Activated T-helper 2 cell treated with anti-CD3 and anti-CD28 coated beads, Interferon-gamma antibody, Interleukin-2, Interleukin-4, amounts not matched to agents 10 μg/mL and 5 μg/mL and 100 μg/mL, durations not matched to agents 14 hours and 24 hours and 36 hours (primary cell): ENCODE measurements at places on chromosomes 12 and 14. TPM values are rescaled to one million over a fixed set of nuclear protein-coding genes. Genes with fewer than 3 reads are reported as not detected.

KRT86 gene
- total RNA-seq: 0.28 and 0.34 TPM in 2 replicates

TAS2R30 gene
- total RNA-seq: 2.9 and 3.6 TPM in 2 replicates

CD69 gene
- total RNA-seq: 70.9 and 72.2 TPM in 2 replicates

TAS2R7 gene
- not detected in 2 replicates for total RNA-seq

DNA sequence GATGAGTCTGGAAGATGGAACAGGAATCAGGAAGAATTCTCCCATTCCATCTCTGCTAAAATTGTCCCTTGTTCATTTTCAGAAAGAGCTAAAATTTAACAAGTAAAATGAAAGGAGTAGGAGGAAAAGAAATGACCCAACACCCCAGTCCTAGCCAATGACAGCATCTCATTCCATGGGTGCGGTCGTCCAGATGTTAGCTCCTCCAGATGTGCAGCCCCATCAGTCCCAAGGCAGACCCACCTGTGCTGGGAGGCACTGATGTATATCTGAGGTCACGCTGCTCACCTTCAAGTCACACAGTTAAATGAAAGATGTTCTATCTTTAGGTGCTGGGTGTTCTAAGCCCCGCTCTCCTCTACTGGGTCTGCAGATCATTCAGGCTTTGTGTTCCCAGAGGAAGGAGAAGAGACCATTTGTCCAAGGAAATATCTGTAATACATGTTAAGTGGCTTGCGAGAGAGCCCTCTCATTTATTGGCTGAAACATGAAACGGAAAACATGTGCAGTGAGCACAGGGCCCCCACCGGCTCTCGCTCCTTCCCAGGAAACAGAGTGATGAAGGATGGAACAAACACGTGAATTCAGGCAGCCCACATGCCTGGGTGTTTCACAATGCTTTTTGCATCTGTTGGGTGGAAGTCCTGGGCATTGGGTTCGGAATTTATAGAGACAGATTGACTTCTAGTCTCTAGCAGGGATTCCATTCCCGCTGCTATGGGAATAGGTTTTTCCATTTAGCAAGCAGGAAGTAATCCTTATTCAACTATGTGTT, 294.6 kb downstream of the NUAK1 start:
- H3K36me3 ChIP-seq: no peaks in the 10 kb centered on the region
- no peaks in the 10 kb centered on the region for H3K4me1 ChIP-seq

GRCh38 chr12:54273981-54274380, 5.9 kb downstream of the CBX5 start:
- peaks cover 55% of the 10 kb centered on the region for H3K36me3 ChIP-seq
- no peak for DNase-seq
- H3K4me1 ChIP-seq: peaks cover 51% of the 10 kb centered on the region
- H3K27ac ChIP-seq: no peak overlapping the region

DNA sequence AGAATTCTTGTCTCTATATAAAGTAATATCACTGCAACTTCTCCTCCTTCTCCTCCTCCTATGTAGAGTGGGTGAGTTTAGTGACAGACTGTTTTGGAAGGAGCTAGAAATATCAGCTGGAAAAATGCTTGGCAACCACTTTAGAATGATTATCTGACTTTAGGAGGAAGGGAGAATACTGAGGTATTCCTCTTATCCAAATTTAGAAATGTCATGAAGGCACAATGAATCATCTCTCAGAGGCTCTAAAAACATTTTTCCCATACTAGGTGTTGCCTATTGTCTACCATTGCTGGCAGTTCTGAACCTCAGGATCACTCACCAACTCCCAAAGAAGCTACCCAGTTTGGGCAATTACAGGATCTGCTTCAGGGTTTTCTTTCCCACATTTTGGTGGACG, 306.6 kb upstream of the ATP2B1 start:
- H3K27me3 ChIP-seq: peaks cover 18% of the 10 kb centered on the region
- H3K4me3 ChIP-seq: no peak overlapping the region
- DNase-seq: no peak
- no peaks in the 10 kb centered on the region for H3K36me3 ChIP-seq
- H3K4me1 ChIP-seq: no peaks in the 10 kb centered on the region
- no peak overlapping the region for H3K27ac ChIP-seq

DNA sequence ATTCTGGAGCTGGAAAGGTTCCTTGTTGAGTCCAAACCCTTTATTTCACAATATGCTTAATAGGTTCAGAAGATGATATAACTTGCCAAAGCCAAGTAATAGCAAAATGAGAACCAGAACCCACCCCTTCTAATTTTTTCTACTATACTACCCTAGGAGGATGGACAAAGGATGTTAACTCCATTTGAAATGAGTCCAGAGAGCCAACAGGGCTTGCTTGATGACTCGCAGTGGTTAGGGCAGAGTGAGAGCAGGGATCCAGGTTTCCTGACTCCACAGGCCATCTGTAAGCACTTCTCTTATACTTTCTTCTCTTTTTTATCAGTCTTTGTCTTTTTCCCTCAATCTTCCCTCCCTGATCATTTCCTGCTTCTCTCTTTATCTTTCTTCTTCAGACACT, 668.1 kb downstream of the MED13L start:
- no peak overlapping the region for H3K4me3 ChIP-seq
- no peak for DNase-seq
- H3K4me1 ChIP-seq: no peaks in the 10 kb centered on the region

DNA sequence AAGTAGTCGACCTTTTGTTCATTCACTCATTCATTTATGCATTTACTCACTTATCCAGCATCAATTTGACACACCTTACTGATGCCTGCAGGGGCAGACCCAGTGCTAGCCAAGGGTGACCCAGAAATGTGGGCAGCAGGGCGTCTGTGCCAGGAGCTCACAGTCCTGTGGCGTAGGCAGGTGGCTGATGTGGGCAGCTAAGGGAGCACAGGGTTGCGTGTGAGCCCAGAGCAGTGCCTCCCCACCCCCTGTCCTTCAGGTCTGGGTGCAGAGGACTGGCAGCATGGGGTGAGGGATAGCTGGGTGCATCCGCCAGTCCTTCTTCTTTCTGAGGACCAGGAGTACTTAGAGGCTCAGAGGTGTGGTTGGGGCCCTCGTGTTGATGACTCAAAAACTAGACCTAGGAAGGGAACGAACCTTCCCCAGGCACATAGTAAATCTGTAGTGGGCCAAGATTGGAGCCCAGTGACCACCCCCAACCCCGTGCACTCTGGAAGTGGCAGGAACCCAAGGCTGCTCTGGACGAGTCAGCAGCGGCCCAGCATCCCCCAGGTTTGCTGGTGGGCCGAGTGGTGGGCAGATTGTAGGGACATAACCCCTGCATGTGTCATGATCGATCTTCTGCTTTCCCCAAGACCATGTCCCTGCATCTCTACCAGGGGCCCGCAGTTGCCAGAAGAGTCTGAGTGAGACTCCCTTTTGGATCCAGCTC, 63.9 kb downstream of the BEGAIN start:
- DNase-seq: no peak
- no peaks in the 10 kb centered on the region for H3K27me3 ChIP-seq
- H3K36me3 ChIP-seq: no peaks in the 10 kb centered on the region
- no peak overlapping the region for H3K4me3 ChIP-seq

DNA sequence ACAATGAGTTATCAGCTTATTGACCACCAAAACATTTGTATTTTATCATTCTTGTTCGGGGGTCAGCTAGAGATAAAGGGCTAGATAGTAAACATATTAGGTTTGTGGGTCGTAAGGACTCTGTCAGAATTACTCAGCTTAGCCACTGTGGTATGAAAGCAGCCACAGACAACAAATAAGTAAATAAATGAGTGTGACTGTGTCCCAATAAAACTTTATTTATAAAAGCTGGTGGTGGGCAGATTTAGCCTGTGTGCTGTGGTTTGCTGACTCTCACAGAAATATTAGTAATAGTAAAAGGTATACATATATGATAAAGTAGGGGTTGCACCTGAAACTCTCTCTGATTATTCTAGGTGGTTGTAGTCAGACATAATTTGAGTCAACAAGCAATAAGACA, 56.1 kb downstream of the TPH2 start:
- H3K36me3 ChIP-seq: no peaks in the 10 kb centered on the region
- no peak overlapping the region for H3K4me3 ChIP-seq
- H3K27me3 ChIP-seq: peaks cover 16% of the 10 kb centered on the region
- no peak for DNase-seq
- H3K4me1 ChIP-seq: peaks cover 10% of the 10 kb centered on the region
- H3K27ac ChIP-seq: no peak overlapping the region

- no peak for DNase-seq
- no peaks in the 10 kb centered on the region for H3K36me3 ChIP-seq
- H3K27me3 ChIP-seq: no peaks in the 10 kb centered on the region
- no peaks in the 10 kb centered on the region for H3K4me1 ChIP-seq
- no peak overlapping the region for H3K27ac ChIP-seq
- H3K4me3 ChIP-seq: no peak overlapping the region
Observed at GRCh38 chr12:118429688-118430383, 53.5 kb downstream of the SUDS3 start.

DNA sequence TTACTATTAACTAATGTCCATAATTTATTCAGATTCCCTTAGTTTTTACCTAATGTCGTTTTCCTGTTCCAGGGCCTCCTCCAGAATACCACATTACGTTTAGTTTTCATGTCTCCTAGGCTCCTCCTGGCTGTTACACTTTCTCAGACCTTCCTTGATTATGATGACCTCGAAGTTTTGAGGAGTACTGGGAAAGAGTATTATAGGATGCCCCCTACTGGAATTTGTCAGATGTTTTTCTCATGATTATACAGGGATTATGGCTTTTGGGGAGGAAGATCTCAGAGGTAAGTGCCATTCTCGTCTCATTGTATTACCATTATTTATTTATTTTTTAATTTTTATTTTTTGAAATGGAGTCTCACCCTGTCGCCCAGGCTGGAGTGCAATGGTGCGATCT, 17.7 kb upstream of the C1S start:
- H3K4me1 ChIP-seq: peaks cover 10% of the 10 kb centered on the region
- H3K36me3 ChIP-seq: no peaks in the 10 kb centered on the region
- no peak for DNase-seq
- H3K27ac ChIP-seq: no peak overlapping the region

GRCh38 chr14:61264010-61264571, 17.0 kb downstream of the TMEM30B start:
- peaks cover 56% of the 10 kb centered on the region for H3K27me3 ChIP-seq
- H3K27ac ChIP-seq: no peak overlapping the region
- H3K36me3 ChIP-seq: no peaks in the 10 kb centered on the region
